COR-L47 (cell line): ENCODE measurements at places on chromosomes 12 and 14.

- DNase-seq: no peak
Observed at GRCh38 chr12:72275526-72275925, 3.4 kb downstream of the TRHDE start.

GRCh38 chr12:104958001-104958804, at the start of gene SLC41A2:
TSS of gene SLC41A2 (minus strand) at chr12:104958290. CDS start at chr12:104928527, 29,763 bp downstream.
- peak; percentile 52 for DNase-seq

DNA sequence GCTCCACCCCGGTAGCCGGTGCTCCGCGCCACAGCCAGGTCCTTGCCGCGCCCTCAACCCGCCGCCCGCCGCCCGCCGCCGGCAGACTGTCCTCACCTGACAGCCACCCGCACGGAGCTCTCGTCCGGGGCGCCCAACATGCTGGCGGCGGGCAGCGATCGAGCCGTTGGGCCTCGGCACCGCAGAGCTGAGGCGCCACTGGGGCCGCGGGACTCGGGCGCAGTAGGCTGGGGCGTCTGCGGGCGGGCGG, 164 bp downstream of the KIF21A start:
- DNase-seq: no peak

DNA sequence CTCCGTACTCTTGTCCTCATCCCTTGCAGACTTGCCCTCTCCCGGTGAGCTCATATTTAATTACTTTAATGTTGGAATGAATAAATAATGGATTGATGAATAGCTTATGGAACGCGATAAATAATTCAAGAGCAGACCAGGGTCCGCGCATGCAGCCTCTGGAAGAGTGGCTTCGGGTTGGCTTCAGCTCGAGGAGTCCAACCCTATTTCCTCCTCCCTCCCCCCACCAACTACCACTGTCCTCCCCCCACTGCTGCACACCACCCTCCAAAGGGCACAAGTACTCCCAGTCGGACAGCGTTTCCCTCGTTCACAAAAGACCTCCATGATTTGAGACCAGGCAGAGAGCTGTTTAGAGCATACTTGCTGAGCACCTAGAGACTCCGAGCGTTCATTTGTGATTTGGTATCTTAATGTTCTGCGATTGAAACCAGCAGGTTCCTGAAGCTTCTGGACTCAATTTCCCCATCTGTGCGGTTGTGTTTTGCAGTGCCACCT, 647 bp upstream of the SIX1 start:
- no peak for DNase-seq

- DNase-seq: no peak
Observed at GRCh38 chr12:117084405-117085317, 14.6 kb downstream of the TESC start.

DNA sequence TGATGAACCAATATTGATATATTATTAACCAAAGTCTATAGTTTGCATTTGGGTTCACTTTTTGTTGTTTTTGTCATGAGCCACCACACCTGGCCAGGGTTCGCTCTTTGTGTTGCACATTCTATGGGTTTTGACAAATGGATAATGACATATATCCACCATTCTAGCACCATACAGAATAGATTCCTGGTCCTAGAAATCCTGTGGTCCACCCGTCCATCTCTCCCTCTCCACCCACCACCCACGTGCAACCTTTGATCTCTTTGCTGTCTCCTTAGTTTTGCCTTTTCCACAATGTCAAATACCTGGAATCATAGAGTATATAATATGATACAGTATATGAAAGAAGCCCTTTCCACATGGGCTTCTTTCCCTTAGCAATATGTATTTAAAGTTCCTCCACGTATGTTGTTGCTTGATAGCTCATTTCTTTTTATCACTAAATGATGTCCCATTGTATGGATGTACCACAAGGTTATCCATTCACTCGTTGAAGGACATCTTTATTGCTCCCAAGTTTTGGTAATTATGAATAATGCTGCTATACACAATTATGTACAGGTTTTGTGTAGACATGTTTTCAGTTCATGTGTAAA, 7.4 kb downstream of the RPL6 start:
- DNase-seq: no peak

DNA sequence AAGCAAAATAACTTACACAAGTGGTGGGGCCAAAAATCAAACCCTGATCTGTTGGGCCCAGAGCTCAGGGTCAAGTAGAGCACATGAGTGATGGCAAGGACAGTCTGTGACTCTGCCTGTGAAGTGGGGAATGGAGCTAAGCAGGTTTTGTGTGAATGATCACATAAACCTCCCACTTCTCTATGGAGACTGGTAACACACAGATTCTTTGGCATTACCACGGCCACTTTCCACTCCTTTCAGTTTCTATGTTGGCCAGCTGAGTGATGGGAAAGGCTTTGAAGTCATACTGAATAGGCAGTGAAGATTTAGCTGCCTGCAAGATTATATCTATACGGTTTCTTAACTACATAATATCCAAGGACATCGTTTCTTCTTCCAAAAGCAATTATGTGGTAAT, 97.9 kb downstream of the ARMH4 start:
- no peak for DNase-seq

- no peak for DNase-seq
Observed at GRCh38 chr12:109027767-109028166, 6.9 kb upstream of the SVOP start.

DNA sequence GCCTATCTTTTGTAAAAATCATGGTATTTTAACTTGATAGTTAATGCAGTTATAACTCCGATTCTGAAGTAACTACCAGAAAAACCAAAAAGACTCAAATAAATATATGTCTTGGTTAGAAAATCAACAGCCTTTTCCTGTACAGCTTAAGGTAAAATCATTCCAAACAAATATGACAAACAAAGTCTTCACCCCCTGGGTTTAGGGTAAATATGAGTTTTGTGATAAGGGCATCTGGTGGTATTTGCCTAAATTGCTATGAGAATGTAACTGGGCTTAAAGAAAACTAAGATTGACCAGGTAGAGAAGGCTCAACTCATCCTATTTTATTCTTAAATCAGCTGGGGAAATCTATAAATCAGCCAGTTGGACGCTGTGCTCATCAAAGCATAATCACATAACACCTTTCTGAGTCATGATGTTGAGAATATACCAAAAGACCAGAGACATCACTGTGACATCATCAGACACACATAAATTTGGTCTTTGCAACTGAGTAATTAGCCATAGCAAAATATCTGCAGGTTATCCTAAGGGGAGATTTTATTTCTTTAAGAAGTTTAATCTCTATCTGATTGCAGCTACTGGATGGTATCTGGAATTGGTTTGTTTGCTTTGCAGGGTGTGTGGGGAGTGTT, 133.9 kb downstream of the STXBP6 start:
- no peak for DNase-seq
